Stimulated activated naive CD4-positive, alpha-beta T cell (primary cell): ENCODE measurements at places on chromosomes 12 and 14.

GRCh38 chr14:75236467-75236866 is 42.2 kb upstream of the FOS start:
- DNase-seq: no peak

GRCh38 chr12:130117233-130117632 is 45.0 kb upstream of the FZD10 start:
- DNase-seq: no peak

GRCh38 chr12:102625819-102626218 is 145.5 kb upstream of the IGF1 start:
- DNase-seq: no peak

DNA sequence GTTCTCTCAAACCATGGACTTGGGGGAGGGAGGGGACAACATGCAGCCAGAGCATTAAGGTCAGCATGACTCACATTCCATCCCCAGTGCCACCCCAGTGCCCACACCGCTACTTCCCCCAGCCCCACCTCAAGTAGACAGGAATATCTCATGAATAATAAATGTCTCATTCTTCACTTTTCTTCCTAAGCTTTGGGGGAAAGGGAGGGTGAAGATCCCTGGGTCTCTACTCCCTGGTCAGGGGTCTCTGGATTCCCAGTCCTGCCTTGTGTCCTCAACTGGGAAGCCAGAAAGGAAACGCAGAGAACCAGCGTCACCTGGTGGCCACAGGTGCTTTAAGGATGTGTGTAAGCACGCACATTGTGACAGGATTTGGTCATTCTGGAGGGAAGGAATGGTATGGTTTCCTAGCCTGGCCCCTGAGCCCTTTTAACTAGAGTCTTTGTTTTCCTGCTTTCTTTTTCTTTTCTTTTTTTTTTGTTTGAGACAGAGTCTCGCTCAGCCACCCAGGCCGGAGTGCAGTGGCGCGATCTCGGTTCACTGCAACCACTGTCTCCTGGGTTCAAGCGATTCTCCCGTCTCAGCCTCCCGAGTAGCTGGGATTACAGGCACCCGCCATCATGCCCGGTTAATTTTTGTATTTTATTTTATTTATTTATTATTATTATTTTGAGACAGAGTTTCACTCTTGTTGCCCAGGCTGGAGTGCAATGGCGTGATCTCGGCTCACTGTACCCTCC is 3.4 kb downstream of the GPR84 start:
- DNase-seq: peak; percentile 31

DNA sequence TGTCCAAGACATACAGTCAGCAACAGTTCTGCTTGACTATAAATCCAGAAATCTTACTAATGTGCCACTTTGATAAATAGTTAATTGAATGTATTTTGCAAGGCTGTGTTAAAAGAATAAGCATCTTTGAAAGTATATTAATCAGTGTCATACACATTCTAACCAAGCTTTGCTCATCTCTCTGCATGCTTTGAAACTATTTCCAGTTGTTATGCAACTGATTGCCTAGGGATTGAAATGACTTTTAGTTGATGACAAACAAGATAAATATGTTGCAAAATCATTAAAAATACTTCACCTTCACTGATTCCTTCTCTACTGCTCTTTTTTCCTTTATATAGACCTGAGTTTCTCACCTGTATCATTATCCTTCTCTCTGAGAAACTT is 91.3 kb downstream of the AEBP2 start:
- no peak for DNase-seq

DNA sequence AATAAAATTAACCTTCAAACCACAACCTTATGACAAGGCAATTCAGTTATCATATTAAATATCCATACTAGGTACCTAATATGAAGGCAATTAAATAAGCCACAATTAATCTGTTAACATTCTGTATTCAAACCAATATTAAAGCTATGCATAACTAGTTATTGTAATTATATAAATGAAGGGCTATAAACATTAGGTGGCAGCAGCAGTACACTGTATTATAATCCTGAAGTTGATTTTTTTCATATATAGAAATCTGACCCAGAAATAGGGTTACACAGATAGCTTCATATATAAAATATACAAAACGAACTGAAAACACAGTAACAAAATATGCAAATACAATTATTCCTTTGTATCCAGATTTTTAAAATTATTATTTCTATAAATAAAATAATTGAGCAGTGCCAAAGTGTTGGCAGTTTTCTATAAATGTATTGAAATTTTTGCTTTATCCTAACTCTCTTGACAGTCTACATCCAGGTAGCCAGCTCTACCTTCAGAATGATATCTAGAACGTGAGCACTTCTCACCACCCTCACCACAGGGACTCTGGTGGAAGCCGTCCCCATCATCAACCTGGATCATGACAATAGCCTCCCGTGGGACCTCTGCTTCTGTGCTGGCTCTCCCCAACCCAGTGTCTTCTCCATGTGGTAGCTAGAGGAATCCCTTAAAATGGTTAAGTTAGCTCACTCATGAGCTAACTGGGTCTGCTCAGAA is 136.2 kb downstream of the MED13L start:
- no peak for DNase-seq

- DNase-seq: no peak
These were observed 268.5 kb downstream of the FOXG1 start for GRCh38 chr14:29035134-29035533.

- DNase-seq: no peak
These were observed 26.2 kb downstream of the SUSD6 start for GRCh38 chr14:69637503-69638031.

DNA sequence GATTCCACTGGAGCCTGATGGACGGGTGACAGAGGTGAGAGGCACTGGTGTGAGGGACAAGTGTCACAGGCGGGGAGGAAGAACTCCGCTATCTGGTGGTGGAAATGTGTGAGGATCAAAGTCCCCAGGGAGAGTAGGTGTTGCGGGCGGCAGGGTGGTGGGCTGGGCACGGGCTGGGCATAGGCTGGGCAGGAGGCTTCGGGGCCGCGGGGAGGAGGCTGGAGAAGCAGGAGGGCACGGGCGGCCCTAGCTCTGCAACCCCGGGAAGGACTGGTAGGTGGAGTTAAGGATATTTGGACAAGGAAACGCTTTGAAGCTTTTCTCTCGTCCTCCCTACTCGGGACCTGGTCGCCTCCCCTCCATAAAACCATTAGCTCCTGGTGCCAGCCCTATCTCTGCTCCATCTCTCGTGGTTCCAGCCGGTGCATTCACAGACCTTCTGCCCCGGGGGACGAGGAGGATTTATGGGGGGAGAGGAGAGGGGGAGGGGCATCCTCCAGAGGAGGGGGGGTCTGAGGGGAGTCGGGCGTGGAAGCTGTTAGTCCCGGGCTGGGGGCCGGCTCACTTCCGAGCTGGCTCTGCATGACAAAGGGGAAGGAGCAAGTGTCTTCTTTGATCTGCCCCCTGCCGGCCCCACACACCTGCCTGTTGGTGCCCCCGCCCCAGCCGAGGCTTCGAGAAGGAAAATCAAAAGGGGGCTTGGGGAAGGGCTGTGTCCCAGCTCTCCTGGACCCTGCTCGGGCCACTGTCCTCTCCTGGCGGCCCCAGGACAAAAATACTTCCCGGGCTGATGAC is 504 bp downstream of the WNT5B start:
- no peak for DNase-seq

GRCh38 chr12:1840981-1841425 is 20.6 kb downstream of the LRTM2 start:
- DNase-seq: no peak

- DNase-seq: no peak
These were observed 390.1 kb upstream of the PDE3A start for GRCh38 chr12:19978193-19978592.

- DNase-seq: no peak
These were observed 1.4 kb downstream of the NYNRIN start for GRCh38 chr14:24399999-24400718.
